ENCODE measurements at places on chromosomes 6 and 20.

- no peak for DNase-seq
These were observed 80.7 kb upstream of the MRAP2 start for GRCh38 chr6:83952830-83953229.

DNA sequence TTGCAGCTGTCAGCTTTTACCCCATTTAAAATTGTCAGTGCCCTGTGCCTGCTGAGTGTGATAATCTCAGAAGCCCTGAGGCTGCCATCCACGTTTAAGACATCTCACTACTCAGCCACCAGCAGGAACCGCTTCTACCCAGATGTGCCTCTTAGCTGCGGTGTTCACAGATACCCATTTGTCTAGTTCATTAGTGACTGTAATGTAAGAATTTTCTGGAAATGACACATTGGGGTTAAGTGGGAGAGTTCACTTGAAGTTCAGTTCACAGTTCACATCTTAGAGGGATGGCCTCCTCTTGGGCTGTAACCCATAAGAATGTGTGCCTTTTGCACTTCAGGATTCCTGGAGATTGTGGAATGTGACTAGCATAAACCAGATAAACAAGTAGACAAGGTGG lies 477.7 kb downstream of the BTBD3 start:
- no peak for DNase-seq

GRCh38 chr20:4051413-4052138 lies 36.2 kb upstream of the RNF24 start:
- no peak for DNase-seq

- DNase-seq: no peak
These were observed 154.1 kb upstream of the RUNX2 start for GRCh38 chr6:45174045-45174444.

GRCh38 chr6:2021713-2022125 lies 223.7 kb downstream of the GMDS start:
- DNase-seq: no peak

DNA sequence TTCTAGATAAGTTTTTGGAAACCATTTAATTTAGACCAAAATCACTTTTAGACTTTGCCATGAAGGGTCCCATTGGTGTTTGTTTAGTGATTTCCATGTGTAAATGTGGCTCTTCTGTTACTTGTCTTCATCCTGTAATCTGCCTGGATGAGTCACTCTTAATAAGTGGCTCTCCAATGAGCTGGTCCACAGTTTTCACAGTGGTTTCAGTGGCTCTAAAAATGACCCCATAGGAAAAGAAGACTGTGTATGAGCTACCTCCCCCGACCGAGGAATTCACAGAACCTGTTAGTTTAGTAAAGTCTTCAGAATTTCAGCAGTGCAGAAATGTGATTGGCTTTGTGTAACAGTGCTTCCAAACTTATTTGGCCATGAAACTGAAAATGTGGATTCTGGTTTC lies 492.0 kb upstream of the MARCKS start:
- DNase-seq: no peak

DNA sequence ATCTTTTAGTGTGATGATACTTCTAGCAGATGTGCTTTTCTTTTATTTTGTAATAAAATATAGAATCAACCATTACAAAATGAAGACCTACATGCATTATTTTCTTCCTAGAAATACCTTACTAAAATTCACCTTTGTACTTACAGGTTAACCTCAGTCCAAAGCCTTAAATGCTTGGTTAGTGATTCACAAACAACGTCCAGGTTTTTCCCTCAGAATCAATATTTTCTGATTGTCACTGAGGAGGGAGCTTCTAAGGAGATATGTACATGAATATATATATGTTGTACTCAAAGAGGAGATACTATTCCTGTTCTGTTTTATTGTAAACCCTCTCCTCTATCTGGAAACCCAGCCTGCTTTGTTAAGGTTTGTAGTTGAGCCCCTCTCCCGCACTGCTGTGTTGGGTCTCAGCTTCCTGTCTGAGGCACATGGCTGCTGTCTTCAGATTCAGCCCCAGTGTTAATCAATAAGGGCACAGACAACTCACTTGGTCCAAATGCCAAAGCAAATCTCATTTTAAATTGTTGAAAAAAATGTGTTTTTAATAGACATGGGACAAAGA lies 33.9 kb upstream of the HS3ST5 start:
- no peak for DNase-seq

DNA sequence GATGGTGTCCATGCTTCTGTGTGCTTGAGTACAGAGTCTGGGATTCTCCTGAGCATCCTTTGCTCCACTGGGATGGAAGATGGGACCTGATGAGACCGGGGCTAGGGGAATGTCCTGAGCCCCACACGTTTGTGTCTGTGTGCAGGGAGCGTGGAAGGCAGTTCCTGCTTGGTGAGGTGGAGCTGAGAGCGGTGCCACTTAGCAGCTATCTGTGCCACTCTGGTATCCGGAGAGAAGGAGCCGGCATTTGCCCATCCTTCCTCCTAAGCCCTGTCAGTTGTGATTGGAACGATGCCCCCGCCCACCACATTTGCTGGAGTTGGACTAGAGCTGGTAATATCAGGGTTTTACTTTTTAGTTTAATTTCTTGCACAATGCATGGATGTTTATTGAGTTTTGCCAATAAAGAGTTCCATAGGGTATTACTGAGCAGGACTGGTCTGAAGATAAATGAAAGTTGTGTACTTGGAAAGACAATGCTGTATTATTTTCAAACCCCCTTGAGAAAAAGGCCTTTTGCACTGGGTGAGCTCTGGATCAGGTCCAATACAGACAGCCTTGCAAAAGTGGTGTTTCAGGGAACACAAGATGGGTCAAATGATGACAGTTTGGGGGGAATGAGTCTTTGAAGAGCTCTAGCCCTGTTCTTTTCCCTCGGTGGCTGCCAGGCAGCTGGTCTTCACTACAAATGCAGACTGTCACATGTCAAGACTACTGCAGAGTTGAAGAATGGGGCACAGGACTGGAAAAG lies 130.8 kb downstream of the SYCP2 start:
- no peak for DNase-seq

DNA sequence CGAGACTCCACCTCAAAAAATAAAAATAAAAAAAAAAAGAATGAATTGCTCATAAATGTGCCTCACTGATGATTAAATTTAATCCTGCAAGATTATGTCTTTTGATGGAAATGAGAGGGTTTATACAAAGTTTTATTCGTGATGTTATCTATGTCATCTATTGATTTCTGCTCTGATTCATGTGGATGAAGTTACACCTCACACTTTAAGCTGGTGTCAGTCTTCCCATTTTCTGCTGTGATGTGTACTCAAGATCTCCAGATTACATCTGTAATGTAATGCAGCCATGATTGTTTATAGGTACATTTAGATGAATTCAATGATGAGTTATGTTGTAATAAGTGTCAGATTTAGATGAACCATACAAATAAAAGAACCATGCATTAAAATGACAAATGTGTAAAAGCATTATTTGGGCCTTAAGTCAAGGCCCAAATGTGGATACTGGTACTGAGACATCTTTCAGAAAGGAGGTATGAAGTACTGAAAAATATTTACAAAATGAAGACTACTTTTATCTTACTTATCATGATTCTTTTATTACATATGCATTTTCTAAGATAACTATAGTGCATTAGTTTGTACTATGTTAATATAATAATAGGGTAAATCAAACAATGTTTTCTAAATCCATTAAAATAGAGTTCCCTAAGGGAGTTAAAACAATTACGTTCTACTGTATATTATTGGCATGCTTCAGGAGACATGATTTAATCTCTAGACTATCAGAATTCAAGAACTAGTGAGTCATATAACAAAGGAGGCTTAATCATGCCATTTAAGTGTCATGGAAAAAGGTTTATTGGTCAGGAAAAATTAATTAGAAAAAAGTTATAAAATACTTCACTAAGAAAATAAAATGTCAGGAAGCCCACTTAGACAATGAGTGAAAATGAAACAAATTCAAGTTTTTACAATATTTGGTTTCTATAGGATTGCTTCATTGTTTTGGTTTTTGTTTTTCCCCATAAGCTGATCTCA lies 34.5 kb downstream of the HCRTR2 start:
- DNase-seq: no peak

- no peak for DNase-seq
These were observed 130.9 kb downstream of the SULF2 start for GRCh38 chr20:47654370-47654769.
